Activated CD4-positive, CD25-positive, alpha-beta regulatory T cell treated with anti-CD3 and anti-CD28 coated beads, Interleukin-2, amount 50 U/mL, for 72 hours (primary cell): ENCODE measurements at places on chromosomes 3 and 15.

DNA sequence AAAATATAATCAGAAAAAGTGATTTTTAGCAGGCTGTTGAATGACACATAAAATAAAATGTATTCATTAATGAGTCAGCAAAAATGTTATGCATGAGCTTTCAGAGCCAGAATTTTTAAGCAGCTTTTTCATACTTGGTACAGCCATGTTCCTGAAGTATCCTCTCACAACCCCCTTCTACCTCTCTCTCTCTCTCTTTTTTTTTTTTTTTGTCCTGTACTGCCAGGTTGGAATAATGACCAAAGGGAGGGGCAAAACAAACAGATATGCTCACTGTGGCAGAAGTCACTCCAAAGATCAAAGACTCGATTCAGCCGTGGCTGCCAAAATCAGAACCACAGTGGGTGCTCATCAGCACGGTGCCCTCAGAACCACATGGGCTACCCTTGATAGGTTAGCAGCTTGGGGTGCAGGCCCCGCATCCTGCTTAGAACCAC, 383.0 kb downstream of the ZBTB20 start:
- DNase-seq = no peak

- DNase-seq = peak; percentile 87
Observed at GRCh38 chr3:50192689-50193141, 1.3 kb downstream of the GNAT1 start.

DNA sequence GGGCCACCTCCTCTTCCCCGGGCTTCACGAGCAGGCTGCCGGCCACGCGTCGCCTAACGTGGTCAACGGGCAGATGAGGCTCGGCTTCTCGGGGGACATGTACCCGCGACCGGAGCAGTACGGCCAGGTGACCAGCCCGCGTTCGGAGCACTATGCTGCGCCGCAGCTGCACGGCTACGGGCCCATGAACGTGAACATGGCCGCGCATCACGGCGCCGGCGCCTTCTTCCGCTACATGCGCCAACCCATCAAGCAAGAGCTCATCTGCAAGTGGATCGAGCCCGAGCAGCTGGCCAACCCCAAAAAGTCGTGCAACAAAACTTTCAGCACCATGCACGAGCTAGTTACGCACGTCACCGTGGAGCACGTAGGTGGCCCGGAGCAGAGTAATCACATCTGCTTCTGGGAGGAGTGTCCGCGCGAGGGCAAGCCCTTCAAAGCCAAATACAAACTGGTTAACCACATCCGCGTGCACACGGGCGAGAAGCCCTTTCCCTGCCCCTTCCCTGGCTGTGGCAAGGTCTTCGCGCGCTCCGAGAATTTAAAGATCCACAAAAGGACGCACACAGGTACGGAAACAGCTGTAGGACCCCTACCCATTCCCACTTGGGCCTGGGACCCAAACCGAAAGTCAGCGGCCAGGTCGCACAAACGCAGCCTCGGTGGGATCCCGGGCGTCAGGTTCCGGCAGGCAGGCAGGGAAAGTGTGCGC, 1.5 kb downstream of the ZIC1 start:
- DNase-seq = no peak

DNA sequence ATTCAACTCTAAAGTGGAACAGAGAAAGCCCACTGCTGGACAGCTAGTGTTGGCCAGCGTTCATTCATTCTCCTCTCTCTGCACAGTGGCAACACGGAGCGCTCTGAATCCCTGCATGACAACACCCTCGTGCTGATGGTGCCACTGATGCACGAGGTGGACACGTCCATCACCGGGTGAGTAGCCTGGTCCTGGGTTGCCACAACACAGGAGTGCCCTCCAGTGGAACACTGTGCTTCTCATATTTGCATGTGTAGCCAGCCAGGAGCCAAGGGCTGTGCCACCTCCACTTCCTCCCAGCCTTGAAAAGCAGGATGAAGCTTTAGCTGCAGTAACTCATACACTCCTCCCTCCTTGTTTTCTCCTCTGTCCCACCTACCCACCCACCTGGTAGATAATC, 120.0 kb upstream of the CTDSPL start:
- no peak for DNase-seq

DNA sequence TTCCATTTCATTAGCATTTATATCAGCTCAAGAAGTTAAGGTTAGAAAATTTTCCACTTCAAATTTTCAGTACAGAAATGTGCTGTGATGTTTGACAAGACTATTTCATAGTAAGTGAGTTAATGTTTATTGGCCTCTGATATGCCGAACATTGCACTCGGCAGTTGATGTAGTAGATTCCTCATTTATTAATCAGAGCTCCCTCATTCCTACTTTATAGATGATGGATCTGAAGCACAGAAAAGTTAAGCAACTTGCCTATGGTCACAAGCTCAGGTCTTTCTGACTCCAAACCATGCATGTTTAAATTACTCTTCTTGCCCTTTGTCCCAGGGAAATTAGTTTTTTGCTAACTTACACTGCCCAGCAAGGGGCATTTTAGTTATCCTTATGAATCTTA, 92.0 kb downstream of the ATG7 start:
- DNase-seq = no peak

DNA sequence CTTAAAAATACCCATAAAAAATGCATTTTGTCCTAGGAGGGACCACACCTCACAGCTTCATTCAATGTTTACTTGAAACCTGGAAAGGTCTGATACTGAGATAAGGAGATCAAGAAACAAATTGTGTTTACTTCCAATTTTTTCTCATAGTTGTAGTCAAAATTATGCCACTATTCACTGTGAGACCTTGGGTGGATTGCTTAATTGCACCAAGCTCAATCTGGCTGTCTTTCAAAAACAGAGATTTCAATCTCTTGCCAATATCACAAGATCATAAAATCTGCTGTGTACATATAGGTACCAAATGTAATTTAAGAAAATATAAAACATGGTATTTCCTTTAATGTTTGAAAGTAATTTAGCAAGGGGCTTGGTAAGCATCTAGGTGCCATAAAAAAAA, 186.4 kb upstream of the THBS1 start:
- DNase-seq = no peak

- peak; percentile 28 for DNase-seq
Observed at GRCh38 chr3:52247409-52248164, 2.0 kb downstream of the PPM1M start.

DNA sequence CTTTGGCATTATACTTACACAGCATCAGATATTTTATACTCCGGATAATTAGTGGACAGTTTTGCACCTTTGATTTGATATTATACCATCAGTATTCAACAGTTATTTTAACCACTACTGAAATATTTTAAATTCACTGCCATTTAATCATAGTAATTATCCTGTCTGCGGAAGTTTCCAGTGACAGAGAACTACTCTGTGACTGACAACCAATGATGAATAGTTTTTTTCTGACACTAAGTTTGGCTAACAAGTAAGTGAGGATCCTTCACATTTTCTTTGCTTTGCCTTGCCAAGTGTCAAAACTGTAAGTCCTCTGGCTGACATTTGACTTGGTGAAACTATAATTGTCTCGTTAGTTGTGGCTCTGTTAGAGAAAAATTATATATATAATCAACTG, 30.5 kb upstream of the GOLGA8B start:
- DNase-seq = no peak

- DNase-seq = no peak
Observed at GRCh38 chr3:194604837-194605236, 28.4 kb downstream of the TMEM44 start.

DNA sequence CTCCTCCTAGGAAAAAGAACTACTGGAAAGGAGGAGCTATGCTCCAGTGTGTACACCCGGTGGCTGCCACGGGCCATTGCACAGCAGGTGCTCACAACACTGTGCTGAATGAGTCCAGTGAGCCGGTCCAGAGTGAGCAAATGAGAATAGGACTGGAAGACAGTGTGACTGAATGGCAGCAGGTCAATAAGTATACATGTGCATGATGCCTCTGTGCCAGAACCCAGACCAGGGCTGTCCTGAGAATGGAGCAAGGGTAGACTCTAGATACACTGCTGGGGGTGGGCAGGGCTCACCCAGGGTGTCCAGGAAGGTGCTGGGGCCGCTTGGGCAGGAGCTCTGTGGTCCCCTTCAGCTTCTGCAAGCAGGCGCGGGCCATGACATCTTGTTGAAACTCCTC, 8.3 kb downstream of the POLG start:
- DNase-seq = no peak

- DNase-seq = no peak
Observed at GRCh38 chr3:157752554-157752953, 249.3 kb upstream of the VEPH1 start.

DNA sequence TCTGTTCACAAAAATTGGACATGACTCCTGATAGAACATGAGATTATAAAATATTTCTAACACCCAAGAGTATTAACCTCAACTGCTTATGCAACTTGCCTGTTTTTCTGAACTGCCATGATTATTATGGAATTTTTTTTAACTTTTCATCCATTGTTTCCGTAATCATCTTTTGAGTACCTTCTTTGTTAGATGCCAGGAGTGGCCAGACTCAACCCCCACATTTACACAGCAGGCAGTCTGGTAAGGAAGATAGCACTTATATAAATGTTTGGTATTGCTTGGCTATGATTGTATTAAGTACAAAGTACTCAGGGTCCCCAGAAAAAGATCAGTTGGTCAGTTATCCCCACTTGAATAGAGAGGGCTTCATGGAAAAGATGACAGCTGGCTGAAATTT, 74.3 kb downstream of the CRYBG3 start:
- DNase-seq = no peak

- no peak for DNase-seq
Observed at GRCh38 chr3:138070006-138070405, 45.4 kb downstream of the DZIP1L start.

DNA sequence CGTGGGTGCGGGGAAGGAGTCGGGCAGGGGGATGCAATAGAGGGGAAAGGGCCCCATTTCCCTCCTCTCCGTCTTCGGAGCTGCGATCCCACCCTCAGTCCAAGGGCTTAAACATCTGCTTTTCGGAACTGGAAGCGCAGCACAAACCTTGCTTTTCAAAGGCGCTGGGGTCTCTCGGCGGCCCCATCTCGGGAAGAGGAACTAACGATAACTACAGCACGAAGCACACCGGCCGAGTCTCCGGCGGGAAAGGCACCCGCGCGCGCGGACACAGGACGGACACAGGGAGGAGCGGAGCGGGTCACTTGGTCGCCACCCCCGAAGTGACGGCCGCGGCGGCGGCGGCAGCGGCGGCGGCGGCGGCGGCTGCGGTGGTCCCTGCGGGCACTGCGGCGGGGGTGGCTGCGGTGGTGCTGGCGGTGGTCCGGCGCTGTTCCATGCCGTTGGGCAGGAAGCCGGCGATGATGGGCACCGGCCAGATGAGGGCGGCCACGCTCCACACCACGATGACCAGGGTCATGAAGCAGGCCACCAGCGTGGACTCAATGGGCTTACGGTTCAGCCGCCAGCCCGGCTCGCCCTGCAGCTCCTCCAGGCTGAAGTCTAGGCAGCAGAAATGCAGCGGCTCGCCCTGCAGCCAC, 1.1 kb downstream of the TMEM158 start:
- DNase-seq = peak; percentile 52

DNA sequence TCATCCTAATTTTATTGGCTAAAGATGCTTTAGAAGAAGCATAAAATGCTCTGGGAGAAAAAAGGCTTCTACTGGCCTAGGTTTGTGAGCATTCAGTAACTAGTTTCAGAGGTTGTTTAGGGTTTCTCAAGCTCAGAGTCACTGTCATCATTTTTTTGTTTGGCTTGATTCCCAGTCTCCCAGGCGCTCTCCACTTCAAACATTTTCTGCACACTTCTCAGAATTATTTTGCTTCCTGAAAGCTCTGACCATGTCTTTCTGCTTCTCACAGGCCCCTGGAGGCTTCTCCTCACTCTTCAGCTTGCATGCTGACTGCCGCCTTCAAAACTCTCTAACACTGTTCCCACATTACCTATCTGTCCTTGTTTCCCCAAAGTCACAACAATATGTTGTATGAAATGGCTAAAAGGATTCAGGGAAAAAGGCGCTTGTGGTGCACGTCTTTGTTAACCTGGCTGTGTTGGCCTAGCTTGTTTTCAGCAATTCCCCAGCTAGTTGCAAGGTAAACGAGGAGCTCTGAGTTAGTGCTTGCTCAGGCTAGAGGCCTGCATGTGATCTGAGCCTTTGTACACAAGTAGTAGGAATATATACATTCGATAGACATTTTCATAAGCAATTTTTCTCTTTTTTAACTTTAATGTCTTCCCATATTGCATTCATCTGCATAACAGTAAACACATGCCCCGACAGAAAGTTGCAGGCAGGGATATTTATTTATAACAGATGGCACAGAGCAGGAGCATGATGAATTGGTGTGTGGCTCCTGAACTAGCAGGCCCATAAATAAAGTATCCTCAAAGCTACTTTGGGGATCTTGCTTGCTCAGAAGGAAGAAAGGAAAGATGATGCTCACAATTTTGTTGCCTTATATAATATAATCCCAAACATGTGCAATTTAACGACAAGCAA, 129.2 kb upstream of the DPH6 start:
- DNase-seq = no peak
